ENCODE measurements at places on chromosomes 16 and 17. TPM values are rescaled to one million over a fixed set of nuclear protein-coding genes. Genes with fewer than 3 reads are reported as not detected.

- H3K27me3 ChIP-seq, result no peaks in the 10 kb centered on the region
- DNase-seq, result no peak
- peaks cover 28% of the 10 kb centered on the region for H3K4me1 ChIP-seq
- peak overlapping the region; percentile 78 for H3K27ac ChIP-seq
- H3K36me3 ChIP-seq, result peaks cover 46% of the 10 kb centered on the region
Measured at GRCh38 chr17:75897160-75898019, 639 bp upstream of the TRIM65 start.

- H3K36me3 ChIP-seq, result no peaks in the 10 kb centered on the region
- peaks cover 3% of the 10 kb centered on the region for H3K27me3 ChIP-seq
- H3K27ac ChIP-seq, result no peak overlapping the region
- H3K4me3 ChIP-seq, result no peak overlapping the region
- no peaks in the 10 kb centered on the region for H3K4me1 ChIP-seq
Measured at GRCh38 chr17:14922411-14922810, 342.7 kb downstream of the PMP22 start.

DNA sequence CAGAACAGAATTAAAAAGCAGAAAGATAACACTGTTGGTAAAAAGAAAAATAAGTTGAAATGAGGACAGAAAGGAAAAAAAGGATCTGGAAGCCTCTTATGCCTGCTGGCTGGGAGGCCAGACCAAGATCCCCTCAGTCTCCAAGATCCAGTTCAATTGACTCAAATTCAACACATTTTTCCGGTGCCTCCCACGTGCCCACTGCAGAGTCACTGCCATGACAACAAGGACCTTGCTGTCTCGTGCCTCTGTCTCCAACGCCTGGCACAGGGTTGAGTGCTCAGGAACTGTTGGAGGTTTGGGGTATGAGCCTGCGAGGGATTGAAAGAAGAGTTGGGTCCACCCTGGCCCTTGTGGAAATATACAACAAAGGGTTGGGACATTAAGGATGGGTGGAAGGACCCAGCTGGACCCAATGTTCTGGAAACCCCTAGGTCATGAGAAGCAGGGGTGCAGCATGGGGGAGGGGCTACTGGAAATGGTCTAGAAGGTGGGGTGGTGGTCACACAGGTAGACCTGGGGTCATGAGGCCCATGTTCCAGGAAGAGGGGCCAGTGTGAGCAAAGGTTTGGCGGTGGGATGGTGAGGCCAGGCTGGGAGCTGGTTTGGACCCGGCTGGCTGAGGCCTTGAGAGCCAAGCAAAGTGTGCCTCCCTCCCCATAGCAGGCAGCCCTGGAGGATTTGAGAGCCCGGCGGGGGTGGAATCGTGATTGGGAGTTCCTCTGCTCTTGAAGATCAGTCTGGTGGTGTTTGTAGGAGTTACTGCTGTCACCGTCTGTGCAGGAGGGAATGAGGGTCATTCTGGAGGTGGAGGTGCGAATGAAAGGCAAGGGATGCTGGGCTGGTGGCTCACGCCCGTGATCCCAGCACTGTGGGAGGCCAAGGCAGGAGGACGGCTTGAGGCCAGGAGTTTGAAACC, 1.3 kb downstream of the IL34 start:
- H3K4me1 ChIP-seq, result no peaks in the 10 kb centered on the region
- no peaks in the 10 kb centered on the region for H3K36me3 ChIP-seq
- DNase-seq, result no peak

DNA sequence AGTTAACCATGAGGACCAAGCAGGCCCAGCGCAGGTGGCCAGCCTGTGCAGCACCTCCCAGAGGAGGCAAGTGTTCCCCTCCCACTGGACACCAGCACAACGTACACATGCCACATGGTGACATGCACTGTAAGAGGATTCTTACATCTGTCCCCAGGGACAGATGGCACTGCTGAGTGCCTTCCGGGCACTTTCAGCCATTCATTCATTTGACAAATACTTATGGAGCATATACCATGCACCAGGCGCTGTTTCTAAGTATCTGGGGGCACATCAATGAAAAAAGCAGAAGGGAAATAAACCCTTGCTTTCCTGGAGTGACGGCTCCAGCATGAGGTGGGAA, 79.6 kb downstream of the GAS7 start:
- no peaks in the 10 kb centered on the region for H3K27me3 ChIP-seq
- H3K27ac ChIP-seq, result peak overlapping the region; percentile 74
- DNase-seq, result no peak
- H3K4me1 ChIP-seq, result peaks cover 79% of the 10 kb centered on the region
- no peak overlapping the region for H3K4me3 ChIP-seq
- H3K36me3 ChIP-seq, result peaks cover 3% of the 10 kb centered on the region

DNA sequence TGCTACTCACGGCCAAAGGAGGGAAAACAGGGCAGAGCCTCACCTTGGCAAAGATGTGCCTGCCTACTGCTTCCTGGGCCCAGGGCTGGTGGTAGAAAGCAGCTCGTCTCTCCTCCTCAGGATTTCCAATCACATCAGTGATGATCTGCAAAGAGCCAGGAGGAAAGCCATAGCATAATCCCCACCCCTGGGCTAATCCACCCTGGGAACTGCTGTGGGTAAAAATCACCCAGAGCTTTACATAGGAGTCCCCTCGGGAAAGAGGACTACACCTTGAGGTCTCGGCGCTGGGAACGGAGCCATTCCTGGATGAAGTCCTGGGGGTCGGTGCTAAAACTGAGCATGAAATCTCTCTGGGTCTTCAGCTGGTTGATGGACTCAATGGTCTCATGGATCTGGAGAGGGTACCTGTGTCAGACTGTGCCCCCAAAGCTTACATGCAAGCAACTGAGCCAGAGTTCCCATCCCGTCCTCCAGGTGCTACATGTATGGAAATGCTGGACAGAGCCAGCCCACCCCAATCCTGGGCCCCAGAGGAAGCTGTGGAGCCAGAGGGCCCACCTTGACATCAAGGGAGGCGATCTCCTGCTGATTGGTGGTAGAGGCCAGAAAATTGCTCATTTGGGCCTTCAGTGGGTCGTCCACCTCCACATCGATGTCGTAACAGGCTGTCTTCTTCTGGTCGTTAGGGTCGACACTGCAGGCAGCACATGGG, 5.7 kb upstream of the FTSJ3 start:
- DNase-seq, result no peak
- H3K36me3 ChIP-seq, result peaks cover 77% of the 10 kb centered on the region
- peaks cover 54% of the 10 kb centered on the region for H3K4me1 ChIP-seq
- peak overlapping the region; percentile 82 for H3K27ac ChIP-seq
- H3K27me3 ChIP-seq, result no peaks in the 10 kb centered on the region

GRCh38 chr16:86270696-86271095, 239.6 kb upstream of the FOXF1 start:
- no peak overlapping the region for H3K27ac ChIP-seq
- peaks cover 3% of the 10 kb centered on the region for H3K27me3 ChIP-seq
- DNase-seq, result no peak
- H3K4me3 ChIP-seq, result no peak overlapping the region
- H3K4me1 ChIP-seq, result no peaks in the 10 kb centered on the region
- no peaks in the 10 kb centered on the region for H3K36me3 ChIP-seq

- no peaks in the 10 kb centered on the region for H3K4me1 ChIP-seq
- H3K4me3 ChIP-seq, result no peak overlapping the region
- DNase-seq, result no peak
- peaks cover 9% of the 10 kb centered on the region for H3K27me3 ChIP-seq
- no peak overlapping the region for H3K27ac ChIP-seq
- H3K36me3 ChIP-seq, result no peaks in the 10 kb centered on the region
Measured at GRCh38 chr17:27402943-27403342, 53.3 kb upstream of the KSR1 start.

DNA sequence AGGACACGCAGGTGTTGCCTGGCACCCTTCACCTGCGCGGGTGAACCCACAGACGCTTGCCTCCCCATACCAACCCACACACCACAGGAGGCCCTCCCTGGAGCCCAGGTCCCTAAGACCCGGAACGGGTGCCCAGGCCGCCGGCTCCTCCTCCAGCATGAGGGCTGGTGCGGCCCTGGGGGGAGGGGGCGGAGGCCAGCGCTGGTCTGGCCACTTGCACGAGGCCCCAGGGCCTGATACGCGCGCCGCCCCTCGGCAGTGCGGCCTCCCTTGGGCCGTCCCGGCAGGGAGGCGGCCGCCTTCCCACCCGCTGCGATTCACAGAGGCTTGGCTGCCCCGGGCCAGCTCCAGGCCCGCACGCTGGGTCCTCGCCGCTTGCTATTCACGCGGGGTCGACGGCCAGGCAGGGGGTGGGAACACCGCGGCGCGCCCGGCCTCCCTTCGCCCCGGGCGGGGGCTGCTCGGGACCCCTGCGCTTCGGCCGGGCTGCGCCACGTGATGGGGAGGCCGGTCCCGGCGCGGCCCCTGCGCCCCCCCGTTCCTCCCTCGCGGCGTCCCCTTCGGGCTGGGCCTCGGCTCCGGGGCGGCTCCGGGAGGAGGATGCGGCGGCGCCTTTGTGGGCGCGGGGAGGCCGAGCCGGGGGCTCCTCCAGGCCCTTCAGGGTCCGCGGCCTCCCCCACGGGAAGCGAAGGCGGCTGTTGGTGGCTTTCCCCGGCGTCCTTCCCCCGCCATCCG, 685 bp downstream of the FASN start:
- H3K4me1 ChIP-seq, result peaks cover 26% of the 10 kb centered on the region
- peak overlapping the region; percentile 63 for H3K27ac ChIP-seq
- peak overlapping the region; percentile 77 for H3K4me3 ChIP-seq

DNA sequence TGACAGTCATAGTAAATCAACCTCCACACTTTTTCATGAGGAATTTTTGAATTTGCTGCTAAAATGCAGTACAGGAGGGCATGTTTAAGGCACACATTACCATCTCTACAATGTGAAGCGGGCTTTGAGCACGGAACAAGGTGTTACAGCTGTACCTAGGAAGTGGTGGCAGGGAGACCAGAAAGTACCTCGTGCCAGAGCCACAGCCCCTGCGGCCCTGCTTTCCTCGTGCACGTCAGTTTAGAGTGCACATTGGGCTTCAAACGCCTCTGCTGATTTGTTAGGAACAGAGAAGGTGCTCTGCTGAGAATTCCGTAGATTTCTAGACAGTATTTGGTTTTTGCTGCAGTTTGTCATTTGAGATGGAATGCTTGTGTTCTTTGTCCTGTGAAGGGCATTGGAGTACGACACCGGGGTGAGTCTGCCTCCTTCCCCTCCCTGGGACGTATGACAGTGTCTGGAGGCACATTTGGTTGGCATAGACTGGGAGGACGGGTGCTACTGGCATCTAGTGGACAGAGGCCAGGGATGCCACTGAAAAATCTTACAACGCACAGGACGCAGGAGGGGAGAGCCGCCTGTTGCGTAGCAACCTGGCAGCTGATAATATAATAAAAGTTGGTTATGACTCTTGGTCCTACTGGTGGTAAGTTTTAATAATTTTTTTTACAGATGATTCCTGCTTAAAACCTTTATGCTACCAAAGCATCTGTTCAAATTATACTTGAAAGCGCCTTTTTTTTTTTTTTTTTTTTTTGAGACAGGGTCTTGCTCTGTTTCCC, 9.1 kb downstream of the FOXK2 start:
- peak overlapping the region; percentile 5 for H3K27ac ChIP-seq
- H3K4me3 ChIP-seq, result no peak overlapping the region
- peaks cover 11% of the 10 kb centered on the region for H3K36me3 ChIP-seq
- peaks cover 42% of the 10 kb centered on the region for H3K4me1 ChIP-seq
- DNase-seq, result peak; percentile 45

DNA sequence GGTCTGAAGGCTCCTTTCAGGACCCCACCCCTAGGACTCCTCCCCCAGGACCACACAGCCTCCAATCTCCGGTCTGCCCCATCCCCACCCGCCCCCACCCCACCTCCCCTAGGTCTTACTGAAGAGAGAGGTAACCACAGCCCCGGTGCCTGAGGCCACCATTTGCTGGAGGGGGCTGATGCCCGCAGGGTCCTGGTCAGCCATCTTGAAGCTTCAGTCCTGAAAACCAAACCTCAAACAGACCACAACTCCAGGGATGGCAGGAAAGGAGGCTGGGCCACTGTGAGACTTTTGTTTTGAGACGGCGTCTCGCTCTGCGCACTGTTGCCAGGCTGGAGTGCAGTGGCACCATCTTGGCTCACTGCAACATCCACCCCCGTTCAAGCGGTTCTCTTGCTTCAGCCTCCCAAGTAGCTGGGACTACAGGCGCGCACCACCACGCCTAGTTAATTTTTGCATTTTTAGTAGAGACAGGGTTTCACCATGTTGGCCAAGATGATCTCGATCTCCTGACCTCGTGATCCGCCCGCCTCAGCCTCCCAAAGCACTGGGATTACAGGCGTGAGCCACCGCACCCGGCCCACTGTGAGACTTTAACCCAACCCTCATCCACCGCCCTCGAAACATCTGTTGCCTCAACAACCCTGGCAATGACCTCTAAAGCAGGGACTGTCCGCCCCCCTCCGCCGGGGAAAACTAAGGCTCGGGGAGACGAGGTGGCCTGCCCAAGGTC, 1.1 kb downstream of the SLC25A39 start:
- peak overlapping the region; percentile 86 for H3K4me3 ChIP-seq
- H3K4me1 ChIP-seq, result peaks cover 26% of the 10 kb centered on the region
- peaks cover 27% of the 10 kb centered on the region for H3K36me3 ChIP-seq
- H3K27ac ChIP-seq, result peak overlapping the region; percentile 81

- H3K4me1 ChIP-seq, result peaks cover 3% of the 10 kb centered on the region
- no peaks in the 10 kb centered on the region for H3K36me3 ChIP-seq
- no peak overlapping the region for H3K4me3 ChIP-seq
- peaks cover 17% of the 10 kb centered on the region for H3K27me3 ChIP-seq
- no peak for DNase-seq
- H3K27ac ChIP-seq, result no peak overlapping the region
Measured at GRCh38 chr16:21190599-21190998, 20.8 kb downstream of the ZP2 start.

DNA sequence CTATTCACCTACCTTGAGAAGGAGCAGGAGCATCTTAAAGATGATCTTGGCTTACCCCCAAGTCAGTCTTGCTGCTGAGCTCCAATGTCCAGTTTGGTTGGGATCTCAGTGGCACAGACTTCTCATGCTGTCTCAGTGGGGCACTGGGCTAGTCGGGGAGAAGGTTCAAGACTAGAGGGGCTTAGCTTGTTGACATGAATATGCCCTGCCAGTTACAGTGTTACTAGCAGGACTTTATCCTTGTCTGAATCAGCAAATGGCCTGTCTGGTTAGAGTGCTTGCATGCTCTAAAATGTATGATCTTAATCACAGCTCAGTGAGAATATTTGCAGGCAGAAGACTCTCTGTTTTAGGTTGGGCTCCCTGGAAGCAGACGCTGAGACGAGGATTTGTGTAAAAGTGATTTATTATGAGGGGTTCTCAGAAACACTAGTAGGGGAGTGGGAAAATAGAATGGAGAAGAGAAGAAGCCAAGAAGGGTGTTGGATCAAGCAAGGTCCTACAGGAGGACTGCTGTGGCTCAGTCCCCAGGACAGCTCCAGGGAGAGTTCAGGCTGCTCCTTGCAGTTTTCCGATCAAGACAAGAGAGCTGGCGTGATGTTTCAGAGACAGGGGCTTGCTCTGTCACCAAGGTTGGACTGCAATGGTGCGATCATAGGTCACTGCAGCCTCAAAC, 150.4 kb upstream of the HS3ST2 start:
- H3K36me3 ChIP-seq, result no peaks in the 10 kb centered on the region
- H3K27me3 ChIP-seq, result peaks cover 4% of the 10 kb centered on the region
- DNase-seq, result no peak
- H3K4me3 ChIP-seq, result no peak overlapping the region
- H3K27ac ChIP-seq, result no peak overlapping the region
- no peaks in the 10 kb centered on the region for H3K4me1 ChIP-seq

- no peak for DNase-seq
- H3K4me3 ChIP-seq, result no peak overlapping the region
- H3K36me3 ChIP-seq, result no peaks in the 10 kb centered on the region
- no peaks in the 10 kb centered on the region for H3K27me3 ChIP-seq
- H3K4me1 ChIP-seq, result no peaks in the 10 kb centered on the region
Measured at GRCh38 chr16:65235339-65236177, 113.7 kb upstream of the CDH11 start.

KRT14 gene
- total RNA-seq, result not detected

SPHK1 gene
- total RNA-seq, result 3.8 TPM

ENPP7 gene
- not detected for total RNA-seq

NEK8 gene
- total RNA-seq, result 5.0 TPM

NUFIP2 gene
- 60.3 TPM for total RNA-seq

KRT23 gene
- not detected for total RNA-seq
